ENCODE measurements at places on chromosomes 1 and 21.

- no peak for DNase-seq
Observed at GRCh38 chr1:3524556-3525203, 70.2 kb downstream of the ARHGEF16 start.

- DNase-seq, result peak; percentile 49
Observed at GRCh38 chr1:206935491-206936067, 10.7 kb downstream of the PIGR start.

- DNase-seq, result no peak
Observed at GRCh38 chr1:171740356-171740863, 1.5 kb downstream of the VAMP4 start.

GRCh38 chr1:111585447-111586086 lies 34.0 kb upstream of the RAP1A start:
- no peak for DNase-seq

DNA sequence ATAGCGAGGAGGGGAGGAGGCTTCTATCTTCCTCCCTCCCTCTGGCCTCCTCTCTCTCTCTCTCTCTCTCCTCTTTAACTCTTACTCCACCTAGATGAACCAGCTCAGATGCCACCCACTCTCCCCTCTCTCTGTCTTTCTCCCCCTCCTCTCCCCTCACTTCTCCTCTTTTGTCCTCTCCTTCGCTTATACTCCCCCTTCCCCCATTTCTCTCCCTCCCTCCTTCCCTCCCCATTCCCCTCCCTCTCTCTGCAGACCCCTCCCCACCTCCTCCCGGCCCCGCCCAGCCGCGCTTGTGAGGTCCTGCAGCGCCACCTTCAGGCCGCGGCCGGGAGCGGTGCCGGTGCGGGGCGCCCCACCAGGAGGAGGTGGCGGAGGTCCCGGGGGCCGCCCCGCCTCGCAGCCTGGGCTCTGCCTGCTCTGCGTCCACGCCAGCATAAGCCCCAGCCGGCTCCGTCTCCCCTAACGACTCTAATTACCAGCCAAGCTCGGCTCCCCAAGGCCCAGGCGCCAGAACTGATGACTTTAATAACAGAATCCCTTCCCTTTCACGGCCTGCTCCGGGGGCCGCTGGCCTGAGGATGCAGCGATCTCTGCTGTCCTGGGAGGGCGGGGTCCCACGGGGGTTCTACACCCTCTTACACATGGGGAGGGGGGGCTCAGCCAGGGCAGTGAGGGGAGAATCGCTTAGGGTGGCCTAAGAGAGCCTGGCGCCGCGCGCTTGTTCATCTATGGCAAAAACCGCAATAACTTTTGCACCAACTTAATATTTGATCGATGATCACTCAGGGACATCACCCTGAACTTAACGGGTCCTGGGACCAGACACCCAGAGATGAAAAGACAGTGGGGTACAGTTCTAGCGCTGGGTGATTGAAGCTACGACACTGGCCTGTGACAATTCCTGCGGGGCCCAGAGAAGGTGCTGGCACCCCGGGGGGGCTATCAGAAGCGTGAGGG lies 637.3 kb downstream of the MATN1 start:
- peak; percentile 8 for DNase-seq

DNA sequence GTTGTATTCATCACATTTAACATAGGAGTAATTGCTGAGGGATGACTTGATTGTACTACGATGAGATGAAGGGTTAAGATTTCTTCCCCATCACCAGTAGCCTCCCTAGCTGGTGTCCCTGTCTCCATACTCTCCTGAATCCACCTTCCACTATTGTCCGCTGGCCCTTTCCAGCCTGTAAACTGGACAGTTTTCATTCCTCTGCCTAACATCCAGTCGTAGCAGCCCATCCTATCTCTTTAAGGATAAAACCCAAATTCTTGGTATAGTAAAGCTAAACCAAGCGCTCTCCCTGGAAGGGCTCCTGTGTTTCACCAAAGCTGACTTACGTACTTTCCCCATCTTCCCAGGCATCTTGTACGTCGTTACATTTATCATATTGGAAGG lies 670 bp downstream of the COX20 start:
- DNase-seq, result no peak

- DNase-seq, result no peak
Observed at GRCh38 chr1:190688096-190688495, 210.4 kb upstream of the BRINP3 start.

- no peak for DNase-seq
Observed at GRCh38 chr1:88274431-88274830, 409.6 kb upstream of the PKN2 start.

DNA sequence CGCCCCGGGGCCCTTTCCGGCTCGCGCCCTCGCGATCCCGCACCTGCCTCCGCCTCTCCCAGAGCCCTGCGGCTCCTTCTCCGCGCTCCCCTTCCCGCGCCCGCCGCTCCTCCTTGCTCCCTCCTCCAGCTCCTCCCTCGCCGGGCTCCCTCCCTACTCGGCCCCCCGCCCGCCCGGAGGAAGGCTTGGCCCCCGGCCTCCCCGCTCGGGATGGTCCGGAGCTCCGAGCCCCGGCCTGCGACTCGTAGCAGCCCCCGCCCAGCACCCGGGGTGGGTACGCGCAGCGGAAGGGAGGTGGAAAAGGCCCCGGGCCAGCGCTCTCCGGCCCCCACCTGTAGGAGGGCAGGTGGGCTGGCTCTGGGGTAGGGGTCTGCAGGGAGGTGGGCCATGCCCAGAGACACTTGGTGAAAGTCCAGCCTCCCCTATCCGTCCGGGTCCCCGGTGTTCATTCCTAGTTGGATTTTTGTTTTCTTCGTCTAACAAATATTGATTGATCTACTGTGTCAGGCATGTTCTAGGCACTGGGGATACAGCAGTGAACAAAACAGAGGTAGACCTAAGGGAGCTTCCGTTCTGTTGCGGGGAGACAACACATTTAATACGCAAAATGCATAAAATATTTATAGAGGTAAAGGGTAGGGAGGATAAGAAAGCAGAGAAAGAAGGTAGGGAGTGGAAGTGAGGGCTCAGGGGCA lies at the start of gene HTR1D:
Gene HTR1D, minus strand, starts transcription at position 82 of the 695 bp plus-strand sequence. CDS start 23,283 bp downstream, outside the sequence.
- DNase-seq, result no peak

- no peak for DNase-seq
Observed at GRCh38 chr1:41853907-41854306, 64.8 kb downstream of the HIVEP3 start.

DNA sequence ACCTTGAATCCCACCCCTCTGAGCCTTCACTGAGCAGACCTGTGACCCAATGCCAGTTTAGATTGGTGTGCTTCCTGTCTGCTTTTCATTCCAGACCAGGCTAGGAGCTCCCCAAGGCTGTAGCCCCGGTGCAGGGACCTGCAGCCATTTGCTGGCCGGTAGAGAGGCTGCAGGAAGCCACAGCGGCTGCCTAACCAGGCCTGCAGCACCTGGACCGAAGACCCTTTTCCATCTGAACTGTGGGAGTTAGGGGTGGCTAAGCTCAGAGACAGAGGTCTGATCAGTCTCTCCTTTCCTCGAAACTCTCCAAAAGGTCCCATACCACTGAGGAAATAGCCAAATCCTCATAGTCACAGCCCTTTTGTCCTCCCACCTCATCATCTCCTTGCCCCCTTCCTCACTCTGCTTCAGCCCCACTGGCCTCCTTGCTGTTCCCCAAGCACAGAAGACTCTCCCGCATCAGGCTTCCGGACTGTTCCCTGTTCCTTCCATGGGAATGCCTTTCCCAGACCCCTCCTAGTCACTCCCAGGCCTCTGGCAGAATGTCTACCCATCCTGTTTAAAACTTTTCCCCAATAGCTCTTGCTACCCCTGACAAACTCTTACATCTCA lies 674 bp upstream of the TTC4 start:
- no peak for DNase-seq

DNA sequence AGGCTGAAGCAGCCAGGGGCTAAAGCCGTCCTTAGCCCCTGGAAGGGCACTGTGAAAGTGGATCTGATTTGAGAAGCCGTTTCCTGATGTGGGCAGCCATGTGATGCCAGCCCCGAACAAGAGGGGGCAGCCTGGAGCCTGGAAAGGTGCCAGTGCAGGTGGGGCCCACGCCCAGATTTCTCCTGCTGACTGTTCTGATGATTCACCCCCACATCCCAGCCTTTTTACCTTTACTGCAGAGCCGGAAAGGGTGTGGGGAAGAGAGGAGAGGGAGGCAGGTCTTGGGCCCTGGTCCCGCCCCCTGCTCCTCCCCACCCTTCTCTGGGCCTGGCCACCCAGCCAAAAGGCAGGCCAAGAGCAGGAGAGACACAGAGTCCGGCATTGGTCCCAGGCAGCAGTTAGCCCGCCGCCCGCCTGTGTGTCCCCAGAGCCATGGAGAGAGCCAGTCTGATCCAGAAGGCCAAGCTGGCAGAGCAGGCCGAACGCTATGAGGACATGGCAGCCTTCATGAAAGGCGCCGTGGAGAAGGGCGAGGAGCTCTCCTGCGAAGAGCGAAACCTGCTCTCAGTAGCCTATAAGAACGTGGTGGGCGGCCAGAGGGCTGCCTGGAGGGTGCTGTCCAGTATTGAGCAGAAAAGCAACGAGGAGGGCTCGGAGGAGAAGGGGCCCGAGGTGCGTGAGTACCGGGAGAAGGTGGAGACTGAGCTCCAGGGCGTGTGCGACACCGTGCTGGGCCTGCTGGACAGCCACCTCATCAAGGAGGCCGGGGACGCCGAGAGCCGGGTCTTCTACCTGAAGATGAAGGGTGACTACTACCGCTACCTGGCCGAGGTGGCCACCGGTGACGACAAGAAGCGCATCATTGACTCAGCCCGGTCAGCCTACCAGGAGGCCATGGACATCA lies at the start of gene SFN:
Gene SFN, plus strand, starts transcription at position 369 of the 904 bp plus-strand sequence. Its CDS starts 64 bp downstream, at position 433.
- DNase-seq, result peak; percentile 59

- DNase-seq, result no peak
Observed at GRCh38 chr1:29752141-29752540, 515.8 kb downstream of the PTPRU start.

DNA sequence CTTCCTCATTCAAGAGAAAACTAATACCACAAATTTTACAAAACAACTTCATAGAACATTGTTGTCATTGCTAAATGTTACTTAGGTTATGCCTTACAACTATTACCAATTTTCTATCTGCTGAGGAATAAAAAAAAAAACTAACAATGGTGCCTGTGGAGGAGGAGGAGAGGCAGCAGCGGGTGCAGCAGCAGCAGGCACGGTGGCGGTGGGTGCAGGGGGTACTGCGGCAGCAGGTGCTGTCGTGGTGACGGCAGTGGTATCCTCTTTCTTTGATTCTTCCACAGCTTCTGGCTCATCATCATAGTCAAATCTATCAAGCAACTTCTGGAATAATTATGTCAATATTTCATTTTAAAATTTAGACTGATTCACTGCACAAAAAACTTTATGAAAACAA lies 35.5 kb downstream of the SCAF4 start:
- DNase-seq, result no peak

DNA sequence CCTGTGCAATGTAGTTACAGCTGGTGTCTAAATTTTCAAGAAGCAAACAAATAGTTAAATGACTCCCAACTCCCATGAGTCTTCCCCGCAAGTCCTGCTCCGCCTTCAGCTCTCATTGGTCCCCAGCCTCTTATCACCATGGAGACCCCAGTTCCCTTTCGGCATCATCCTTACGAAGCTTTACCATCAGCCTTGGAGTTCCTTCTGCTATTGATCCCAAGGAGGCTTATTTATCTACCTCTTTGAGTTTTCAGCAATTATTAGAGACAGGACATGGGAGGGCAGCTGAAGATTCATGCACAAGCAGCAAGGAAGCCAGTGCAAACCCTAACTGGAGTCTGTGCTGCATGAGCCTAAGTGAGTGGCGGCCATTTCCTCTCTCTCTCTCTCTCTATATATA lies 12.3 kb downstream of the KCNA2 start:
- DNase-seq, result no peak

GRCh38 chr1:84538599-84538998 lies 32.2 kb upstream of the GNG5 start:
- no peak for DNase-seq

DNA sequence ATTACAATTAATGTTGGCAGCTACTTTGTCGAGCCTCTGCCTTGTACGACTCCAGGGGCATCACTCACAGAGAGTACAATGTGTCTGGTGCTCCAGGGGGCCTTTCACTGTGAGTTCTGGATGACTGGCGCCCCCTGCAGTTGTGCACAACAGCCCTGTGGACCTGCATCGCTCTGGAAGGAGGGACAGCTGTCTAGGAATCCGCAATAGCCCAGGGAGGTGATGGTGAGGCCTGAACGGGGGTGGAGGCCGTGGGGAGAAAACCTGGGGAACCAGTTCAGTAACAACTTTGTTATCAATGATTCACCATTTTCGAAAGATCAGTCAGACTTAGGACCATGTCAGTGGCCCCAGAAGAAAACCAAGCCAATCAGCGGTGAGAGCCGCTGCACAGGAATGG lies 189.1 kb downstream of the KAZN start:
- no peak for DNase-seq

GRCh38 chr1:184437291-184437690 lies 50.5 kb downstream of the C1orf21 start:
- no peak for DNase-seq

DNA sequence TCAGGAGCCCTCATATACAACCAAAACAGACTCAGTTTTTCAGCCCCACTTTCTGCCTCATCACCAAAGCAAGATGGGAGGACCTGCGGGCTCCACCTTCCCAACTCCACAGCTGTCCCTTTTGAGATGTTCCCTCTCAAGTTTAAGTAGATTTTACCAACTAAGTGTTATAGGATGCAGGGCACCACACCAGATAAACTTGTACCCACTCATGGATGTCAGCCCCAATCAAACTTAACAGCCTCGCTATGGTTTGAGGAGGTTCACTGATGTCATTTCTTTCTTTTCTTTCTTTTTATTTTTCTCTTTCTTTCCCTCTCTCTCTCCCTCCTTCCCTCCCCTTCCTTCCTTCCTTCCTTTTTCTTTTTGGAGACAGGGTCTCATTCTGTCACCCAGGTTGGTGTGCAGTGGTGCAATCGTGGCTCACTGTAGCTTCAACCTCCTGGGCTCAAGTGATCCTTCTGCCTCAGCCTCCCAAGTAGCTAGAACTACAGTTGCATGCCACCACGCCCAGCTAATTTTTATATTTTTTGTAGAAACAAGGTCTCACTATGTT lies 13.4 kb downstream of the CD58 start:
- DNase-seq, result no peak

DNA sequence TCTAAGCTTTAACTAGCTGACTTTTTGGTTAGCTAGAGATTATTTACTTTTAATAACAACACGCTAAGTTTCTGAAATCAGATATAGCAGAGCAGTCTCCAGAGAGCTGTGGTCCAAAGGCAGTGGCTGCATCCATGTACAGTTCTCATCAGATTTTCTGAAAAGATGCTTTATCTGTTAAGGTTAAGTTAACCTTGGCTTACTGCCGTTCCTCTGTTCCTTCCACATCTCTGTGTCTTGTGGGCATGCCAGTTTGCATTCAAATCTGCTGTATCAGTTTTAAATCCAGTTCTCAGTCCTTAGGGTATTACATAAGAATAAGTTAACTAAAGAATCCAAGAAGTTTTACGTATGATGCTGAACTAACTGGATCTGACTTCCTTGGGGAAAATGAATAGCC lies 46.8 kb downstream of the SPATA46 start:
- no peak for DNase-seq

- peak; percentile 51 for DNase-seq
Observed at GRCh38 chr1:90721210-90722194, 4.4 kb upstream of the BARHL2 start.

- no peak for DNase-seq
Observed at GRCh38 chr1:41731516-41732030, 187.1 kb downstream of the HIVEP3 start.

GRCh38 chr1:223068900-223069665 lies 74.0 kb downstream of the TLR5 start:
- no peak for DNase-seq

All from stimulated activated CD4-positive, alpha-beta T cell treated with anti-CD3 and anti-CD28 coated beads, Interleukin-12 subunit alpha, Interleukin-12 subunit beta, amount 100 ng/mL, for 48 hours (primary cell).